Fibroblast of skin of back (primary cell): ENCODE measurements at places on chromosomes 11 and 22.

DNA sequence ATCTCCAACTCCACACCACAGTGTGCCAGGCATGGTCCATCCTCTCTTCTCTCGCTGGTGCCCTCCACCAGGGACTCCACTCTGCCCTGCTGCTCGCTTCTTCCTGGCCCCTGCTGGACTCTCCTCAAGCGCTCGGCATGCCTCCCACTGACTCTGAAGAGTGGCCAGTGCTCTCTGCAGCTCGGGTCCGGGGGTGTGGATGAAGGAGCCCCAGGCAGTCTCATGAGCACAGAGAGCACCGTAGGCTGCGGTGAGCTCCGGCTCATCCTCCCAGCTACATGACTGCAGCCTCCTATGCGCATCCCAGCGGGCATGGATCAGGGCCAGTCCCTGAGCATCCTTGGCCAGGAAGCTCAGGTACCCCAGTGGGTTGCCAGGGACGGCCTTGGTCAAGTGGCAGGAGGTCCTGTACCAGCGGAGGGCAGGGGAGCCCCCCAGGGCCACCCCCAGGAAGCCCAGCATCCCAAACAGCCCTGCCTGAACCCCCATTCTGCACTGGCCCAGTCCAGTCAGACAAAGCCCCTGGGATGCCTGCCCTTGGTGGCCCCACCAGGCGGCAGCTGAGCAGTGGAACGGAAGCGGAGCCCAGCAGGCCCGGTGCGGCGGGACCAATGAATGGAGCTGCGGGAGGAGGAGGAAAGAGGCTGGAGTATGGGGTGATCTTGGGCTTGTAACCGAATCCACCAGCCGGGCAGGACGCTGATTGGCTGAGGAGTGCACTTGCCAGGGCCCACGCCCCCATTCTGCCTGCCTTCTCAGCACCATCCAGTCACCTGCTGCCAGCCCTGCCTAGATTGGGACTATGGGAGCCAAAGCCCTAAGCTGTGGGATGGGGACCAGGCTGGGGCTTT lies at the start of gene PLA2G3:
Gene PLA2G3, minus strand, starts transcription at position 643 of the 851 bp plus-strand sequence. Its CDS starts 154 bp downstream, at position 489.
- DNase-seq = peak; percentile 39

GRCh38 chr11:111540114-111540936 lies at the start of gene LAYN:
Gene LAYN, plus strand, starts transcription at chr11:111540720. Its CDS starts 124 bp downstream, at chr11:111540844.
- DNase-seq = peak; percentile 71

DNA sequence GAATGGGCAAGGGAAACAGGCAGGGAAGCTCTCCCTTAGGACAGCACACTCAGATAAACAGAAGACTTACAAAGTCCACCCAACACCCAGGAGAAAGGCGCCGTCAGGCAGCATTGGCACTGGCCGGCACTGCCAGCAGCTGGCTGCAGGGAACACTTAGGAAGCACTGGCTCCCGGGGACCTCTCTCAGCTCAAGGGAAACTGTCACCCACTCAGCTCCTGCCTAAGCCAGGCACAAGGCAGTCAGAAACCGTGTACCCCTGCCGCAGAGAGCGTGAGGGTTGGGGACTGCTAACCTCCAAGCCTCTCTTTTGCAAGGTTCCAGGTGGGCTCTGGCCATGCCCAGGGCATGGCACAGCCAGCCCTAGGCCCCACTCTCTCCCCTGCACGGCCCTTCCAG lies 64.7 kb downstream of the DGCR2 start:
- DNase-seq = no peak

GRCh38 chr22:24155627-24156140 lies 25.6 kb upstream of the SUSD2 start:
- DNase-seq = peak; percentile 67
